ENCODE measurements at places on chromosomes 7 and 10.

- DNase-seq = no peak
These were observed 22.7 kb downstream of the EBF3 start for GRCh38 chr10:129941199-129942018.

DNA sequence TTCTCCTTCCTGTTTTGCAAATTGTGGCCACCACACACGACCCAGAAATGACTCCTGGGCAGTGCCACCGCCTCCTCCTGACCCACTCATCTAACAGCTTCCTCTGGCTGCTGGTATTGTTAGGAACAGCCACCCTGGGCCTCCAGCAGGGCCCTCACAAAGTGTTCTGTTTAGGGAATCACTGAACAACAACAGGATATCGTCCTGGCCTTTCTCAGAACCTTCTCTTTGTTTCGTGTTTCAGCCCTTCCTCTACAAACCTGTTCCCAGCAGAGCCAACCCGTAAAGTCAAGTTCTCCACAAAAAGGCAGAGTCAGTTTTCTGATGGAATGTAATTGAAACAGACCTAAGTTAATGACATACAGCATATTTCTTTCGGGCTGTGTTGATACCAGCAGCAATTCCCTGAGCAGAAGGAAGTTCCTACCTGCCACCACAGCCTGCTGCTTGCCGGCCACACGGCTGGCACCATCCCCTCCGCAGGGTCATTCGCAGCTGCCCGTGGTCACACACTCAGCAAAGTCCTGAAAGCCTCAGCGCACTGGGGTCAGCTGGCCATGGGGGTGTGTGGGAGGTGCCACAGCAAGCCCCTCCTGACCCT is 91.7 kb upstream of the PITRM1 start:
- DNase-seq = no peak

- no peak for DNase-seq
These were observed 418.3 kb downstream of the PAXIP1 start for GRCh38 chr7:154584352-154585252.

- peak; percentile 92 for DNase-seq
These were observed 230.9 kb downstream of the PARD3 start for GRCh38 chr10:34584164-34584563.

GRCh38 chr7:138144958-138145357 is 68.7 kb downstream of the AKR1D1 start:
- DNase-seq = no peak

GRCh38 chr7:25684360-25684759 is 456.1 kb upstream of the NPVF start:
- no peak for DNase-seq

DNA sequence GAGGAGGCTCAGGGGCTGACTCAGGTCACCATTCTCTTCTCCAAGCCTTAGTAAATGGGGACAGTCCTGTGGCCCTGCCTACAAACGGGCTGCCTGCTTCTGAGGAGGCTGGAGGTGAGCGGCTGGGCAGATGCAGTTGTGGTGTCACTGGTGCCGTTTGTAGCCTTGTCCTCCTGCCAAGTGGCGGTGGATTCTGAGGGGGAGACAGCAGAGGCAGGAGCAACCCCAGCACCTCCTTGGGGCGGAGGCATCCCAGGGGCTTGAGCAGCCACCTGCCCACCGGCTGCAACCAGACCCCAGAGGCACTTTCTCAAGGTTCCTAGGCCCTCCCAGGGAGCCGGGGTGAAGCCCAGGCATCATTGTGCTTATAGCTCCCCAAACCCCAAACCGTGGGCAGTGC is 112.5 kb downstream of the ZMIZ1 start:
- no peak for DNase-seq

- DNase-seq = no peak
These were observed 4.6 kb downstream of the HMX3 start for GRCh38 chr10:123140164-123140982.

GRCh38 chr7:50812841-50813475 is 30.3 kb upstream of the GRB10 start:
- DNase-seq = peak; percentile 71

DNA sequence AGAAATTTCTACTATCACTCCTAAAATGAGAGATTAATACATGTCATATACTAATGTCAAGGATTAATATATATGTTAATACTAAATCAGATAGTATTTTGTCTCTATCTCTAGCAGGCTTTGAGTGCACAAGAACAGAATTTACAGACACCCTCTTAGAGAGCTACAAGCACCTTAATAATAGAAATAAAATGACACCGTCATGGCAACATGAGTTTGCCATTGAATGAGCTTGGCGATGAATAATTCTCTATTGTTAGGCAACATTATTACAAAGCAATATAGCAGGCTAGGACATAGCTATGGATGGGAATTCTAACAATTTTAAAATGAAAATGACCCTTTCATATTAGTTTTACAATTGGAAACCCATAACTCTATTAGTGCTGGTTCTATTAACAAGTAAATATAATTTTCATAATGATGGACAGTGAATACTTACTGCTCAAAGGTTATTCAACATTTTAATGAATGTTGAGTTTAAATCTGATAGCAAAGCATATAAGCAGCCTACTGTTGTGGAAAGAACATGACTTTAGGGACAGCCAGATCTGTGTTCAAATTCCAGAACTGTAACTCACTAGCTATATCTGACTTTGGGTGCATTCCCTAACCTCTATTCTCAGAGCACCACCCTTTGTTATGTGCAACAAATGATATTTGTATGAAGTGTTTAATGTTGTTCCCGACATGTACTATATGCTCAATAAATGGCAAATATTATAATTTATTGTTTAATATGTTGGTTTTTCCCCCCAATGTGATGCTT is 184.5 kb upstream of the DKK1 start:
- no peak for DNase-seq

GRCh38 chr7:47292832-47293309 is 289.0 kb downstream of the TNS3 start:
- peak; percentile 64 for DNase-seq

DNA sequence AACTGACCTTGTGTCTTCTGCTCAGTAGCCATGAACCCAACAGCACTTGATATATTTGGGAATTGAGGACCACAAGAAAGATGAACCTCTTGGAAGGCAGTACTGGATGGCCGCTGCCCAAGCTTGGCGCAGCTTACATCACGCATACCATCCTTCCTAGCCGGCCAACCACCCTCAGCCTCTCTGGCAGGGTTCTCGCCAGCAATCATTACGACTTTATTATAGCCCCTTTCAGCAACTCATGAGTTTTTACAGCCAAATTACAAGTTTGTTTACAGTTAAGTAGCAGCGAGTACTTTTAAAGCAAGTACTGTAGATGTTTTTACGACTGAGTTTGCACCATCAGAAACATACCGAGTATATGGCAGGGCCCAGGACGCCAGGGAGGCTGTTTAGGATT is 769.1 kb downstream of the SUGCT start:
- no peak for DNase-seq

GRCh38 chr7:69739190-69739589 is 140.9 kb downstream of the AUTS2 start:
- DNase-seq = no peak

DNA sequence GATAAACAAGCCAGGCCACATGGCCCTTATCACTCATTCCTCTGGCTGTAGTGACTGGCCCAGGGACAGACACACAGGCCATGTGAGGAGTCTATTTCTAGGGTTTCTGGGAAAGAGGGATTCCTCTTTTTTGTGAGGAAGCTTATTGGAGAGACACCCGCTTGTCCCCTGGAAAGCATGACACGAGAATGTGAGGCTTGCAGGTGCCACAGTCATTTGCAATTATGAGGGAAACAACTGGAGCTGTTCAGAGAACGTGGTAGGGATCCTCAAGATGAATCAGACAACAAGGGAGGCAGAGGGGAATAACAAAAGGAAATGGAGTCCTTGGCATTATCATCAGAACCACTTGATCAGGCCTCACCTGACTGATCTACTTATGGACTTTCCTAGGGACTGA is 64.5 kb downstream of the ADCYAP1R1 start:
- DNase-seq = no peak

DNA sequence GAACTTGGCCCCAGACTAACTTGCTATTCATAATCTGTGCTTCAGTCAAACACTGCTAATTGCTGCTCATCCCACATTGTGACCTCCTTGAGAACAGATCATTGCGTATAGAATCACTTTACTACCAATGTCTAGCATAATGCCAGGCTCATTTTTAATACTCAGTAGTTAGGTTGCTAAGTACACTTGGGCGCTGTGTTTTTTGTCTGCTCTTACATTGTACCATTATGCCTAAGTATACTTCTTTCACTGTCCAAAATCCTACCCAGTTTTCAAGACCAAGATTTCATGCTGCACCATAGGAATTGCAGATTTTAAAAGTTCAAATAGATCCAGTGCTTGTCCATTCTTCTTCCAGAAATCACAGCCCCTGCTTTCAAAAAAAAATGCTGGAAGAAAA is 32.8 kb upstream of the TMEM106B start:
- no peak for DNase-seq

DNA sequence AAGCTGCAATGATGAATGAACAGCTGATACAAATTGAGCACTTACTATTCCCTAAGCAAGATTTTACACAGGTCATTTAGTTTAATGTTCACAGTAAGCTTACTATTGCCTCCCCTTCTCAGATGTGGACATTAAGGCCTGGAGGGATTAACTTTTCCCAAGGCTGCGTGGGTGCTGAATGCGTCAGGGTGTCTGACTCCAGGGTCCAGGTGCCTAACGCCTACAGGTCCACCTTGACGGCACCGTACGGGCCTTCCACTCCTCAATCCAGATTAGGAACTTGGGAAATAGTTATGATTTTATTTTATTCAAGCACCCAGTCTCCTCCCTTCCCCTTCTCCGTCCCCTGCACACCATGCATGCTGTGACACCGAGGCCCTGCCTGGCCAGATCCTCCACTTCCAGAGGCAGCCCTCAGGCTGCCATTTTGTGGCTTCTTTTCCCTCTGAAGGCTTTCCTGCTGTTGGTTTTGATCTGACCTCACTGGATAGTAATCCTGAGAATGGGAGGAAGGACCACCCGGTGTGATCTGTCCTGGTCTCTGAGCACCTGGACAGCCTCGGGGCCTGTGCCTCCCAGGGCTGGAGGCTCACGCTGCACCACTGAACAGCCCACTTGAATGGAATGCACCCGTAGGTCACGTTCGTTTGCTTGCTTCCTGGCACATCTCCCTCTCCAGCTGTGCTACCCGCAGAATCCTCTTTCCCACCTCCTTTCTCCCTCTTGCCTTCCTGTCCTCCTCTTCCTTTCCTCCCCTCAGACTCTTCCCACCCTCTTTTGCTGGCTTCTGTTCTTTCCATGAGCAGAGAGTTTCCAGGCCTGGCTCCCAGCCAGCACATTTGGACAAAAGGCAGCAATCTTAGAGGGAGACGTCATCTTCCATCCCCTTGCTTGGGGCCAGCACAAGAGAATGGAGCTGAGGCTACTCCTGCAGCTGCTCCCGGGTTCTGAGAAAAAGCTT is 14.4 kb downstream of the DENND2A start:
- peak; percentile 74 for DNase-seq

DNA sequence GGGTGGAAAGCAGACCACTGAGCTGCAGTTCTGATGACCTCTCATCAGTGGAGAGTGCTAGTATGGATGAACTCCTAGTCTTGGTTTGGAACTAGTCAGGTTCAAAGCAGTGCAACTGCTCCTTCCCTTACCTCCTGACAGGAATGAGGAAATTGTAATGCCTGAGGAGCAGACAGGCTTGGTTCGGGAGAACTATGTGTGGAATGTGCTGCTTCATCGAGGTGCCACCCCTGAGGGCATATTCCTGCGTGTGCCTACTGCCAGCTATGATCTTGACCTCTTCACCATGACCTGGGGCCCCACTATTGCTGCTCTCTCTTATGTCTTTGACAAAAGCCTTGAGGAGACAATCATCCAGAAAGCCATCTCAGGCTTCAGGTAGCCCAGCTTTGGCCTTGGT is 27.4 kb upstream of the NFKB2 start:
- DNase-seq = no peak

DNA sequence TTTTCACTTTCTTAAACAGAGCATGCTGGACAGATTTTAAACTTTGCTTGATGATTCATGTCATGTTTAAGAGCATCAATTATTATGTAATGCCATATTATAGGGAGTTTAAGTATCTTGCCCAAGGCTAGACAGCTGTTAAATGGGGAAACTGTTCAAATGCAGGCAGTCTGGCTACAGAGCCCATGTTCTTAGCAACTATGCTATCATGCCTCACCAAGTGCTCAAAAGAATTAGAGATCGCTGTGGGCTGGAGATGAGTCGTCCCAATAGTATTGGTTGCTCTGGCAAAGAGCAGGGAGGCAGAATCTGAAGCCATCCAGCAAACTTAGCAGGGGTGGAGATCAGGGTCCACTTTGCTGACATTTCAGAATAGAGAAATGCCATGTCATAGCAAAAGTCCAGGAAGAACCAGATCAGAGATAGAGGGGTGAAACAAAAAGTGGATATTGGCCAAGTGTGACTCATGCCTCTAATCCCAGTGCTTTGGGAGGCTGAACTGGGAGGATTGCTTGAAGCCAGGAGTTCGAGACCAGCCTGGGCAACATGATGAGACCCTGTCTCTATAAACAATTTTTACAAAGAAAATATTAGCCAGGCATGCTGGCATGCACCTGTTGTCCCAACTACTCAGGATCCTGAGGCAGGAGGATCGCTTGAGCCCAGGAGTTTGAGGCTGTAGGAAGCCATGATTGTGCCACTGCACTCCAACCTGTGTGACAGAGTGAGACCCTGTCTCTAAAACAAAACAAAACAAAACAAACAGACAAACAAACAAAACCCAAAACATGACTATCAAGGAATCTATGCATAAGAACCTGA is 57.8 kb downstream of the BAMBI start:
- peak; percentile 96 for DNase-seq

- DNase-seq = peak; percentile 36
These were observed 134.6 kb upstream of the TCF7L2 start for GRCh38 chr10:112815269-112816032.
